ENCODE measurements at places on chromosomes 1 and 21. TPM values are rescaled to one million over a fixed set of nuclear protein-coding genes. Genes with fewer than 3 reads are reported as not detected.

The SLC44A3 gene
- 13.8 TPM for total RNA-seq

The GNAT2 gene
- not detected for total RNA-seq

The AGPAT3 gene
- 51.8 TPM for total RNA-seq

The NUDT4B gene
- not detected for total RNA-seq

The RSPO1 gene
- total RNA-seq: 0.13 TPM

The S100A6 gene
- 1,022 TPM for total RNA-seq

The TRPM2 gene
- 9.9 TPM for total RNA-seq

The TMED5 gene
- total RNA-seq: 40.5 TPM

The TTC22 gene
- 0.36 TPM for total RNA-seq

DNA sequence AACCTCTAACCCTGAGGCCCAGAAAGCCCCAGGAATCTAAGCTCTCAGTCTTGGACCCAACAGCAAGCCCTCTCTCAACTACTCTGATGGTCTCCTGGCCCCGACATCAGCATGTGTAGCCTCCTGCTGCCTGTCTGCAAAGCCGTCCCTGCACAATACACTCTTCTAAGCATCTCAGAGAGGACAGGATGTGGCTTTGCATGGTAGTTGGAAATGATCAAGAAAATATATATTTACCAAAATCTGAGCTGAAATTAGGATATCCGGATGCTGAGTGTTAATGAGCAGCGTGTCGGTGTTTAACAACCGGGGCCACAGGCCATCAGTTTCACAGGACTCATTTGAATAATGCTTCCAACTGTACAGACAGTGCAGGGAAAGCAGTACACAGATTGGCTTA is 59.1 kb upstream of the SIM2 start:
- DNase-seq: no peak

DNA sequence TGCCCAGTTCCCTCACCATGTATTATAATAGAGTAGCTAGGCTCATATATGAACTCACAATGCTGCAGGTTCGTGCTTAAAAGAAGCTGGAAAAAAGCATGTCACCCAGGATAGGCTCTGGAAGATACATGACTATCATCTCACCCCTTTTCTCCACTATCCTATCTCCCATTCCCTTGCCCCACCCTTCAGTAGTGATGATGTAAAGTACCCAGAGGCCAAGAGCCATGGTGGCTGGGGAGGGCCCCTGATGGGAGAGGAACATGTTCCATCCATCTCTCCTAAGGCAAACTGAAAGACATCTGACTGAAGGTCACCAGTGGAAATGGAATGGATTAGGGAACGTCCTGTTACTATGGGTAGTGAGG is 20.3 kb upstream of the RBBP5 start:
- DNase-seq: no peak

DNA sequence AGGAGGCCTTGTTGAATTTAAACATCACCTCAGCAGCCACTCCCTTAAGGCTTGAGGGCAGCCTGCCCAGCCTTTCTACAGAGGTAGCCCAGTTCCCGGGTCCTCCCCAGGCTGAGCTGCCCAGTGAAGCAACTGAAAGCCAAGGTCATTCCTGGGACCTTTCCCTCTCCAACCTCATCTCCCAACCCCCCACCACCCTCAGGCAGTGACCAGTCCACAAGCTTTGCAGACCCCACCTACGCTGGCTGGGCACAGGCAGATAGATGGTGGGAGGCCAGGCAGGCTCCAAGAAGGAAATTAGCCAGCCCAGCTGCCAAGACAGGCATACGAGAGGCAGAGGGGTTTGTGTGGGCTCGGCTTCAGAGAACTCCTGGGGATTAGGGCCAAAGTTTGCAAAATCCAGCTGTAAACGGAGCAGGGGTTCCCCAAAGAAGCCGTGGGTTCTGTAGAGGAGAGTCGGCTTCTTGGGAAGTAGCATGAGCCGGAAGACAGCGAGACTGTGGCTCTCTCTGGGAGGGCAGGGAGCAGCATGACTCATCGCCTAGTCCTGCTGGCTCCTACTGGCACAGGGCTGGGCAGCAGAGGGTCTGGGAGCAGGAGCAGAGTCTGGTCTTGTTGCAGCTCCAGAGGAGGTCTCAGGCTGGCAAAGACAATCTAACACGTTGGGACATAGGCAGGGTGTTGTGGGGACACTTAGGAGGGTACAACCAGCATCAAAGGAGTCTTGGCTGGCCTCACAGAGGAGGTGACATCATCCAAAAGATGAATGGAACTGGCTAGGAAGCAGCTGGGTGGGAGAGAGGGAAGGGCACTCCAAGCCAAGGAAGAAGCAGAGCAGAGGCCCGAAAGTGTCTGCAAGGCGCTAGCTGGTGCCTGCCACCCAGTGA is 2.8 kb upstream of the ZC3H12A start:
- DNase-seq: peak; percentile 82

DNA sequence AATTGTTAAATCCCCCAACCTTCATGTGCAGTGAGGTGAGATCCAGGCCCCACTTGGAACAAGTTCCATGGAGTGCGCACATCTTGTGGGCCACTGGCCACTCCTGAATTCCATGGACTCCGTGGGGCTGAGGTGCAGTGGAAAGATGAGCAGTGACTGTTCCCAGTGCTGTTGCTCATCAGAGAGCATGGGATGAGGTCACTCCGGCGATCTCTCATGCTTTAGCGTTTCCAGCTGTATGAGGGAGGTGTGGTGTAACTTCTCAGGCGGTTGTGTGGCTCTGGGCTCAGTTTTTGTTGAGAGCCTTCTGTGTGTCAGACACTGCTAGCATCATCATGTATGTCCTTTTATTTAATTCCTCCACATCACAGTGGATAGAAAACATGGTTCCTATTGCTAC is 96.2 kb downstream of the GALNT2 start:
- no peak for DNase-seq

DNA sequence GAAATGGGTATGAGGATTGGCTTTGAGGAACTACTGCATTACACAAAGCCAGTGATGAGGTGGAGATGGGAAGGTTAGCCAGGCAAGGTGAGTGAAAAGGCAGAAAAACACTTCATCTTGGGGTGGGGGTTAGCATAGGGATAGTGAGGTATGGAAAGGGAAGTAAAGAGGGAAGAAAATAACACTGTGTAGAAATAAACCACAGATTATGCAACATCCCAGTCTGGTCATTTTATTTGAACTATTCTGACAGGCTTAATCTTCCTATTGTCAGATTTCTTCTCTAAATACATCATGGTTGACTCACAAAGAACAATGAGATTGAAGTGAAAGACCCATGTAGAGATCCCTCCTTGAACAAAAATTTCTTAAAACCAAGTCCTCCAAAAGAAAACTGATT is 640.2 kb downstream of the PTPRC start:
- no peak for DNase-seq

GRCh38 chr1:182122256-182122912 is 60.9 kb upstream of the ZNF648 start:
- no peak for DNase-seq

GRCh38 chr1:117363571-117364048 is 3.6 kb upstream of the MAN1A2 start:
- no peak for DNase-seq

DNA sequence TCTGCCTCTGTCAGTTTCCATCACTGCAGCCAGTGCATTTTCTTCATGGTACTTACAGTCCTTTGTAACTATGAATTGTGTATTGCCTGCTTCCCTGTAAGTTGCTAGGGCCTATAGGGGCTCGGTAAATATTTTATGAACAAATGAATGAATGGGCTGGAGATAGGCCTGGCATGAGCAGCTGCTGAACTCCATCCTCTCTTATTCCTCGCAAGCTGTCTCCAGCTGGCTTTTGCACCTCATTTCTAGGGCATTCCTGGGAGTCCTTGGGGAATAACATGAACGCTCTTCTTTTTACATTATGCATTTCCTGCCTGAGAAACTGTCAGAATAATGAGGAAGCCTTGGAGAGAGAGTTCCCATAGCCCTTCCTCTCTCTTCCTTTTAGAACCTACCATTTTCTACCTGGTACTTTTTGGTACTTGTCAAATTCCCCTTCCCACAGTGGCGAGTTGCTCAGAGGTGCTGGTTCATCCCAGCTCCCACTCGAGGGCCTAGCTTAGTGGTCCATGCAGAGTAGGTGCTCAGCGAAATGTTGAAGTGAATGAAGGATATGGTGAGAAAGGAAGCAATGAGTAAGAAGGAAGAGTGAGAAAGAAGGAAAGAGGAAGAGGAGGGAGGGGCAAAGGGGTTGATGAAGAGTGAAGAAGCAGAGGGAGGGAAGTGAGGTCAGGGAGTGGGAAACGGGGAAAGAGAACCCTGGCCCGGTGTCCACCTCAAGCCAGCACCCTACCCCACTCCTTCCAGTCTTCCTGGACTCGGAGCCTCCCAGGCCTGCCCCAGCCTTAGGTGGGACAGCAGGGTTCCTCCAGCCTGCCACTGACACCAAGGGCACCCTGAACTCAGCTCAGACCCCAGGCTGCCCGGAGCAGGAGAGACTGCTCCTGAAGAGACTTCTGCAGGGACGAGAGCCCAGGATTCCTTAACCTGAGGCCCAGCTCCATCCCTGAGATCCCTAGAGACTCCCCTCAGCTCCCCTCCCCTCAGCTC is 29.6 kb downstream of the KCNC4 start:
- no peak for DNase-seq

DNA sequence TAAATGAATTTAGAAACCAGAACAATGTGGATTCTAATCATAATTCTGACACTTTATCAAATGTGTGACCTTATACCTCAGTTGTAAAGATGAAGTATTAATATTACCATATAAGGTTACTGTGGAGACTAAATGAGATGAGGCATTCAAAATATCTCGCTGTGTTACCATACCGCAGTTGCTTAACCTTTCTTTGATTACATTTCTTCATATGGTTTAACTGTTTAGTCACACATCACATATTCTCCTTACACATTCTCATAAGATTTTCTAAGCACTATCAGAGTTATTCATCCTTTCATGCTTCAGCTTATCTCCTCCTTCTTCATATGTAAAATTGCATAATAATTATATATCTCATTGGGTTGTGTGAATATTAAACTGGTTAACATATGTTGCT is 88.9 kb downstream of the LRRC53 start:
- no peak for DNase-seq

DNA sequence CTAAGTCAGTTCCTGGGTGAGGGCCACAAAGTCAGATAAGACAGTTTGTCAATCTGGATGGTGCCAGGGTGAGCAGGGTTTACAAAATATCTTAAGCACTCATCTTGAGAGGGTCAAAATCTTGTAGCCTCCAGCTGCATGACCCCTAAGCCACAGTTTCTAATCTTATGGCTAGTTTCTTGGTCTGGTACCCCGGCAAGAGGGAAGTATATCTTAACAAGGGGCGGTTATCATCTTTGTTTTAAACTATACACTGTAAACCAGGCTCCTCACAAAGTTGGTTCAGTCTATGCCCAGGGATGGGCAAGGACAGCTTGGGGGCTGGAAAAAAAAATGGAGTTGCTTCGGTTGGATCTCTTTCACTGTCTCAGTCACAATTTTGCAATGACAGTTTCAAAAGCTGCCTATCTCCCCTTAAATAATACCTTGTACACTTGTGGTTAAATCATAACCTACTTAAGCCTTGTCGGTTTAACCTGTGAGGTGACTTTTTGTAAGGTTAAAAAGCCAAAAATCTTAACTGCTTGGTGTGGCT is 7.8 kb upstream of the CD46 start:
- DNase-seq: no peak

DNA sequence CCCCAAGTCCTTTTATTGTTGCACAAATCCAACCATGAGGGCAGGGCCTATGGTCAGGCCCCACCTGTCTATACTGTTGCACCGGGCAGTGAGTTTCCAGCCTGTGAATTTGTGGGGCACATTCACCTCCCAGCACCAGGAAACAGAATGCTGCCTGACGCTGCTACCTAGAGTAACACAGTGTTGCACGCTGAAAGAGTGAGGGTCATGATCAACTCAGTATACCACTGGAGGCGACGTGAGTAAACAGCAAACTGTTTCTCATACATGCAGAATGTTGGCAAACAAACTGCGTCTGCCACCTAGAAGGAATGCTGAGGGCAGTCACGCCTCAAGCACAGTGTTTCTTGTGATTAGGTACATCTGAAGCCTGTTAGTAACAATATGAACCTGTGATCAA is 13.4 kb upstream of the LRRC47 start:
- no peak for DNase-seq

DNA sequence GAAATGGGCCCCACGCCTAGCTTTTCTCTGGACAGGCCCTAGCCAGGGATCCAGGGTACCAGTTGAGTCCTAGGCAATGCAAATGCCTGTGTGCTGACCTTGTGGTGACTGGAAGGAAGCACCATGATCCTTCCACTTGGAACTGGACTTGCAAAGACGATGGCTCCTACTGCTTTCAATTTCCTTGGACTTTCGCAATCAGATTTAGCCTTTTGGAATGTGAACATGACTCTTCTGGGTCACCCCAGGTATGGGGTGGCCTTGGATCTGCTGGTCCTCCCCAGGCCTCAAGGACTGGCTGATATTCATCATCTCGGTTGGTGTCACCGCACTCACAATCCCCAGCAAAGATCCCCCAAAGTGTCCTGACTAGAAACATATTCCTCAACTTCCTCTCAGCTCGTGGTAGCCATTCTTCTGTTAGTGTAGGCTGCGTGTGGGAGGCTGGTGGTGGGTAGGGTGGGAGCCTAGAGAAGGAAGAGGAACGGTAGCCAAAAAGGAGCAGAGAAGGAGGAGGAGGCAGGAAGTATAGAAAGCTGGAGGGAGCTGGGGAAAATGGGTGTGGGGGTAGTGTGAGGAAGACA is 130.5 kb downstream of the PPIAL4G start:
- no peak for DNase-seq

DNA sequence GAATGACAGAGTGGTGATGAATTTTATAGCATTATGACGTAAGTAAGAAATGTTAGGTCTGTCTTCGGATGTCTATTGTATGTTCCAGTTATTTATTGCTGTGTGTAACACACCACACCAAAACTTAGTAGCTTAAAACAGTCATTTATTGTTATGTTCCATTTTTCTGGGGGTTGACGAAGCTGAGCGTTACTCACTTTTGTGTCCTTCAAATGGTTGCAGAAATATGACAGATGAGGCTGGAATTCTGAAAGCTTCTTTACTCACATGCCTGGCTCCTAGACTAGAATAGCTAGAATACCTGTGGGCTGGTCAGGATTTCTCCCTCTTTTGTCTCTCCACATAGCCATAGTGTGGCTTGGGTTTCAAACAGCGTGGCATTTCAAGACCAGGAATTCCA is 62.1 kb upstream of the S1PR1 start:
- no peak for DNase-seq

DNA sequence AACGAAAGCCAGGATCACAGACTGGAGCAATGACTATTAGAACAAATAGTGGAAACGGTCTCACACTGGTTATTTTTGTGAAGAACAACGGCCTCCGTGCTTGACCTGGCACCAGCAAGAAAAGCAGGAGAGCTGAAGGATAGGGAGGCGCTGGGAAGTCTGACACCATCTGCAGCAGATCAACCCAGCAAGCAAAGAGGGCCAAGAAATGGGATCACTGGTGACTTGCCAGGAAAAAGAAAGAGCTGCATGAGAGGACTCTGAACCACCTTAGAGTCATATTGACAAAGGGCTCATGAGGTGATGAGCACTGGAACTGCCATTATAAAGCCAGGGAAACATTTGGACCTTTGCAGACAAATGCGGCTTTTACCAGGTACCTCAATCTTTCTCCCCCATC is 25.0 kb downstream of the MTOR start:
- no peak for DNase-seq

GRCh38 chr1:92075311-92075710 is at the start of gene SETSIP:
SETSIP (minus strand) TSS chr1:92075411; CDS start chr1:92075411, 0 bp downstream.
- no peak for DNase-seq

GRCh38 chr1:21292984-21293536 is 2.8 kb upstream of the ECE1 start:
- DNase-seq: no peak

Measured in sciatic nerve (tissue), 2 donors.